Calu3 (cell line): ENCODE measurements at places on chromosomes 2 and 18.

- H3K27ac ChIP-seq, result no peak overlapping the region
- no peaks in the 10 kb centered on the region for H3K36me3 ChIP-seq
- H3K4me3 ChIP-seq, result no peak overlapping the region
- no peaks in the 10 kb centered on the region for H3K4me1 ChIP-seq
Observed at GRCh38 chr2:177540283-177540682, 147.7 kb downstream of the AGPS start.

GRCh38 chr2:134027980-134028379 is 225.9 kb upstream of the MGAT5 start:
- no peak overlapping the region for H3K27ac ChIP-seq
- peak; percentile 23 for DNase-seq
- peak overlapping the region; percentile 64 for H3K4me3 ChIP-seq

DNA sequence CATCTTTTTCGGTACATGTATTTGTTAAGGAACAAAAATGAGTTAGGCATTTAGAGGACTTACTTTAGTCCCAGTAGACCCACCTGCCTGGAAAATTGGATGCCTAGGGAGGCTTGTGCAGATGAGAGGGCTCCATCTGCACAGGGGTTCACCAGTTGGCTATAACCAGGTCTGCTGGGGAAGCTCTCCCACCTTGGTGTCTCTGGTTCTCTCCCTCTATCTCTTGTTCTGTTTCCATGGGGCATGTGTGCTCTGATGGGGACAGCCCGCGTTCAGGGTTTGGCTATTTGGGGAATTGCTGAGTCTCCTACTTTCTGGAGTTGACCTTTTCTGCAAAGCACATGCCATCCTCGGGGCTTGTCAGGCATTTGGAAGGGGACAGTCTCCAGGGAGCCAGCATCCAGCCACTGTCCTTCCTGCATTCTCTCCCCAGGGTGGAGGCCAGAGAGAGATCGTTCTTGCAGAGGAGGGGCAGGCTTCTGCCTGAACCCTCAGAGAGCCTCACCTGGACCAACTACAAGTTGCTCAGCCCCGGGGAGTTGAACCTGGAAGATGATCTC is 157.3 kb downstream of the KLHL29 start:
- DNase-seq, result no peak
- H3K4me1 ChIP-seq, result peaks cover 8% of the 10 kb centered on the region
- H3K36me3 ChIP-seq, result no peaks in the 10 kb centered on the region
- no peaks in the 10 kb centered on the region for H3K27me3 ChIP-seq

DNA sequence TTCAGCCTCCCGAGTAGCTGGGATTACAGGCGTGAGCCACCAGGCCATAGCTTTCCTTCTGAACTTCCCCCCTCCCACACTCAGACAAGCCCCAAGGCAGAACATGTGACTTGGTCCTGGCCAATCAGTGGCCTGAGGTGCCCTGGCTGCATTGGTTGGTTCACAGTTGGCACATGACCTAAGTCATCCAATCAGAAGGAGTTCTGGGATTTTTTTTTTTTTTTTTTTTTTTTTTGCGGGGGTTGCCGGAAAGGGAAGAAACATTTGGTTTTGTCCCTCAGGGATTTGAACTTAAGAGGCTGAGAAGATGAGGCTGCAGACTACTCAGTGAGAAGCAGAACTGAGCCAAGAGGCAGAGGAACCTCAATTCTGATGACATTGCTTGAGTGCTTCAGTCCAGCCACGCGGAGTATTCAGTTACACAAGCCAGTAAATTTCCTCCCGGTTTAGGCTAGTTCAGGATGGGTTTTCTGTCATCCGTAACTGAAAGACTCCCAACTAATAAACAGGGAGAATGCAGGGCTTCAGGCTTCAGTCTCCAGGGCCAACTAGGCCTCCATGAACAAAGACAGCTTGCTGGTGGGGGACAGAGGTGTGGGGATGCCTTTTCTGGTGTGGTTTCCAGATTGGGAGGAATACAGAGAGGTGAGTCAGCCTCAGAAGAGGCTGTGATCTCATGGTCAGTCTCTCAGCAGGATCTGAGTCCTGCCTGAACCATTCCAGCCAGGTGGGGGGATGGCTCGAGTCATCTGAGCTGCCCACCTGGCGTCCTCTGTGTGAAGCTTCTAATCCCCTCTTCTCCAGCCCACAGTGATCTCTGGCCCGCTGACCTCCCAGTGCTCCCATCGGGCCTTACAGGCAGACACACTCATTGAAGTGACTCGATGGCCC is 9.2 kb downstream of the PTMA start:
- no peak for DNase-seq
- H3K4me1 ChIP-seq, result peaks cover 30% of the 10 kb centered on the region
- H3K27ac ChIP-seq, result no peak overlapping the region

DNA sequence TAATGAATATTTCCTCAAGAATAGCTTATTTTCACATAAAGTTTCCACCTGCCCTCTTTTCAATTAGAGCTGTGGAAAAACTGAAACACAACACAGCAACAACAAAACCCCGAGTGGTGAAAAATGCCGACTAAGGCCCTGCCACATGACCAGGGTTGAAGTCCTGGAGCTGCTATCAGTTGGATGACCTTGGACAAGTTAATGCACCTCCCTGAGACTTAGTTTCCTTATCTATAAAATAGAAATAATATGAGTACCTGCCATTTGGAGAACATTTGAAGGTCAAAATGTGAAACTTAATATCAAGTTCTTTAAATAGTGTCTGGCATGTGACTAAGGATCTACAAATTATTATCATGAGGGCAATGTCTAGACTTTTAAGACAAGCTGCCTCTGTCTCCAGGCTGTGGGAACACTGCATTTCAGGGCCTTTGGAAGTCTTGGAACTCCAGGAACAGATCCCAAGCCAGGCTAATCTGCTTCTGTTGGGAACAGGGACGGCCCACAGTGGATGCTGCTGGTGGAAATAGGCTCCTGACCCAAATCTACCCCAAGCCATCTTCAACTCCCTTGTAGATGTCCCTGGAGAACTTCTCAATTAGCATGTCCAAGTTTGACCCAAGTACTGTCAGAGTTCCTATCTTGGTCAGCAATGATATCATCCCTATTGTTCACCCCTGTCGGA is 42.0 kb upstream of the TRIB2 start:
- DNase-seq, result no peak
- H3K27me3 ChIP-seq, result no peaks in the 10 kb centered on the region
- peaks cover 20% of the 10 kb centered on the region for H3K4me1 ChIP-seq
- H3K4me3 ChIP-seq, result peak overlapping the region; percentile 36
- H3K27ac ChIP-seq, result peak overlapping the region; percentile 59

GRCh38 chr18:37481491-37481890 is 84.1 kb downstream of the CELF4 start:
- H3K36me3 ChIP-seq, result no peaks in the 10 kb centered on the region
- H3K4me3 ChIP-seq, result no peak overlapping the region
- DNase-seq, result no peak
- no peaks in the 10 kb centered on the region for H3K4me1 ChIP-seq

DNA sequence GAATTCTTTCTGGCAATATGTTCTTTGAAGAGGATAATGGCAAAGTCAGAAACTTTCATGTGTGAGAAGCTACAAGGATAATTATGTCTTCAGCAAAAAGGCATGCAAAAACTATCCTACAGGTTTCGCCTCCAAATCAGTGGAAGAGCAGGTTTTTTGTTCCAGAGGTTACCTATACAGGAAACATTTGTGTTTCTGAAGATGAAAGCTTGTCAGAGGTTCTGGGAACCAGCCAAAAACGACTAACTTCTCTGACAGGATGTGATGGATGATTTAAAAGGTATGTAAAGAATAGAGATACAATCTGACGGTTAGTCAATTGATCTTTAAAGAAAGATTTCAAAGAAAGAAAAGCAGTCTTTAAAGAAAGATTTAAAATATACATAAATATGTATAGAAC is 37.6 kb downstream of the RND3 start:
- DNase-seq, result peak; percentile 25
- no peak overlapping the region for H3K4me3 ChIP-seq
- peak overlapping the region; percentile 45 for H3K27ac ChIP-seq
- H3K4me1 ChIP-seq, result peaks cover 37% of the 10 kb centered on the region
- H3K36me3 ChIP-seq, result peaks cover 4% of the 10 kb centered on the region
- no peaks in the 10 kb centered on the region for H3K27me3 ChIP-seq

DNA sequence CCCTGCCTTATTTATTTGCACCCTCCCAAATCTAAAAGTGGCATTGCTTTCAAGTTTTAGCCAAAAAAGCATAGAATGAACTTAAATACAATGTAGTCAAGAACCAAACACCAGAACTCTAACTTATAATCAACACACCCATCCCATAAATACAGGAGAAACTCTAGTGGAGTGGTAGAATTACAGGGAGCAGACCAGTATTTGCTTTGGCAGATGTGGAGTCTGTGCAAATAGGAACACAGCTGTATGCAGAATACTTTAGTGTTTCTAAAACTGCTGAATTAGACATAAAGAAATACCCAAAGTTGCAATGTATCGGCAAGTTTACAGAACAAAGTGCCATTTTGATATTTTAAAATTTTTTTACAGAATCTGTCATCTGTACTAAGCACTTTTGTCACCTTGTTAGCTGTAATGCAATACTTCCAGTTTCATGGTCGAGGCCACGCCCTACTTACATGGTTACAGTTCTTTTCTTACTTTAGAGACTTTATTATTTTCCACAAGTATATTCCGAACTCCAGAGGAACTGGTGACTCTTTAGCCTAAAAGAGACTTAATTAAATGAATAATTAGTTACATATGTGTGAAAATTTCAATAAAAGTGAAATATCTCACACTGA is 23.7 kb upstream of the COL5A2 start:
- H3K4me3 ChIP-seq, result no peak overlapping the region
- peaks cover 34% of the 10 kb centered on the region for H3K4me1 ChIP-seq

- no peak for DNase-seq
- no peak overlapping the region for H3K4me3 ChIP-seq
- H3K4me1 ChIP-seq, result no peaks in the 10 kb centered on the region
- no peak overlapping the region for H3K27ac ChIP-seq
Observed at GRCh38 chr2:146228020-146228393, 1616.8 kb upstream of the ACVR2A start.

DNA sequence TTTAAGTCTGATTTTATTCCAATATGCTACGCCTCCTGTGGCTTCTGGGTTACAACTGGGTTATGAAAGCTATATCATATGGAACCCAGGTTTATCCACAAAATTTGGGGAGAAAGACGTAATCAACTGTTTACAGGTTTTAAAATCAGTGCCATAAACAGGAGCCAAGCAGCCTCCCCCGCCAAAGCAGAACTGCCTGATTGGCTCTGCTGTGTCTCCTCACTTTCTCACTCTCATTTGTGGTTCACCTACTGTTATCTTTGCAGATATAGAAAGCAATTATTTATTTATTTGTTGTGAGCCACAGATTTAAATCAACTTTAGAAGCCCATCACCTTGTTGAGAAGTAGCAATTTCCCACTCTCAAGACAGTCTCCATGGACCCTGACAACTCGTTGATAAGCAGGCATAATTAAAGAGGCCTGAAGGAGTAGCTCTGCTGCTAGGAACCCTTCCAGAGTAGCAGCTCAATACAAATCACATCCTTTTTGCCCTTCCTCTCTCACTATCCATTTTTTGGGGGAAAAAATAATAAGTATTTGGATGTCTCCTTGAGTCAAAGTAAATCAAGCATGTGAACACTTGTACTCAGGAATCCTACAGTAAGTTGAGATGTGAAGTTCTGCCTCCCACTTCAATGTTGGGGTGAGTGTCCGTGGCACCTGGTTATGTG is 191.0 kb upstream of the CCDC150 start:
- no peaks in the 10 kb centered on the region for H3K36me3 ChIP-seq
- no peaks in the 10 kb centered on the region for H3K4me1 ChIP-seq
- H3K27ac ChIP-seq, result no peak overlapping the region
- H3K27me3 ChIP-seq, result no peaks in the 10 kb centered on the region

DNA sequence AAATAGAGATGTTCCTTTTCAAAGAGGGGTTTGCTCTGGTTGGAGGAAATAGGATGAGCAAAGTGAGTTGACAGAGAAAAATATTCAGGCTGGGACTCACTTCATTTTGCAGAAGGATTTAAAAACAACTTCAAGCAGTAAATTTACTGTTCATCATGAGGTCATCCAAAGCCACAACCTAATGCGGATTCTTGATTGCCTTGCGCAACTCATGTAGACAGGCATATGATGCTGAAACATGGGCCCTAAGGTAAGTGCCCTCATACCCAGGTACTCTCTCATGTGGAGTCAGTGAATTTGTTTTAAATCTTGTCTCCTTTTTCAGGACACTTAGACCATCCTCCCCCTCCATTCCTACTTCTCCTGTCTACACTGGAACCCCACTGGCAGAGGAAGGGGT is 51.9 kb upstream of the LYPD1 start:
- no peak overlapping the region for H3K27ac ChIP-seq
- no peak overlapping the region for H3K4me3 ChIP-seq
- no peaks in the 10 kb centered on the region for H3K4me1 ChIP-seq
- H3K27me3 ChIP-seq, result peaks cover 48% of the 10 kb centered on the region

DNA sequence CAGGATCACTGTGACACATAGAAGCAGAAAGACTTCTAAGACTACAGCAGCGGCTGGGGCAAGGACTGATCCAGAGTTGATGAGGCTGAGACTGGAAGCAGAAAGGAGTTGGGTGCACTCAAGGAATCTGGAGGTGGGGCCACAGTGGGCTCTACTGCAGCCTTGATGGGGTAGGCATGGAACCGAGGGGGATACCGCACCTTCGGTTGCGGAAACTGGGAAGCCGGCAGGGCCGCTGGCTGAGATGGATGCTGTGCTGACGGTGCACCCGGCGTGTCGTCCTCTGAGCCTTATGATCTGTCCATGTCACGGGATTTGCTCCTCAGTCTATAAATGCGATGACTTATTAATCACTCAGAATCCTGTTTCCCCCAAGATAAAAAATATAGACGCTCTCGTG is 473.5 kb upstream of the MYT1L start:
- H3K36me3 ChIP-seq, result no peaks in the 10 kb centered on the region
- no peak overlapping the region for H3K27ac ChIP-seq
- H3K27me3 ChIP-seq, result no peaks in the 10 kb centered on the region
- no peaks in the 10 kb centered on the region for H3K4me1 ChIP-seq
- H3K4me3 ChIP-seq, result no peak overlapping the region
- DNase-seq, result no peak

DNA sequence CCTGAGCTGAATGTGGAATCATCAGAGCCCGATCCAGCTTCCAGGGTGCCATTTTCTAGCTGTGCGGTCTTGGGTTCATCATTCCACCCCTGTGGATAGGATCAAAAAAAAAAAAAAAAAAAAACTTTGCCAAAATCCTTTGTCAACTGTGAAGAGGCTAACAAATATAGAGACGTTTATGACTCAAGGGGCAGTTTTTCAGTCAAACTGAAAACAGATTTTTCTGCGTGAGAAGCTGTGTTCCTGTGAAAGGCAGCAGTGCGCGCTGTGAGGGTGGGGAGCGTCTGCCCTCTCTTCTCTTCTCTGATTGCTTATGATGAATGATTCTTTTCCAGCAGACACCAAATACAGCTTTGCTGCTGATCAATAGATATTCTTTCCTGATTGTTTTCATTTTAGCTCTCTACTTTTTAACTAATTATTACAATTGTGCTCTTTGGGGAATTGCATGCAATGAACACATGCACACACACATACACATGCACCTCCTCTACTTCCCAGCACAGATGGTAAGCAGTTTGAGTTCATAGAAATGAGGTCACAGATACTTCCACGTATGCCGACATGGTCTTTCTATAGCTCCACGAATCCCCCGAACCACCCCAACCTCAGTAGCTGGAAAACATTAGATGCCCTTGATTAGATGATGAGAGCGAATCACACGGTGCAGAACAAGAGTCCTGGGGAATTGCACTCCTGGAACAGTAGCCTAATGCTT is 175.4 kb downstream of the NRP2 start:
- H3K27me3 ChIP-seq, result peaks cover 63% of the 10 kb centered on the region
- no peak overlapping the region for H3K27ac ChIP-seq
- H3K36me3 ChIP-seq, result no peaks in the 10 kb centered on the region
